Activated T-cell treated with anti-CD3 and anti-CD28 coated beads for 24 hours (primary cell): ENCODE measurements at places on chromosomes 1 and 21.

GRCh38 chr21:45132841-45133573 is 58.6 kb downstream of the ADARB1 start:
- DNase-seq = no peak

DNA sequence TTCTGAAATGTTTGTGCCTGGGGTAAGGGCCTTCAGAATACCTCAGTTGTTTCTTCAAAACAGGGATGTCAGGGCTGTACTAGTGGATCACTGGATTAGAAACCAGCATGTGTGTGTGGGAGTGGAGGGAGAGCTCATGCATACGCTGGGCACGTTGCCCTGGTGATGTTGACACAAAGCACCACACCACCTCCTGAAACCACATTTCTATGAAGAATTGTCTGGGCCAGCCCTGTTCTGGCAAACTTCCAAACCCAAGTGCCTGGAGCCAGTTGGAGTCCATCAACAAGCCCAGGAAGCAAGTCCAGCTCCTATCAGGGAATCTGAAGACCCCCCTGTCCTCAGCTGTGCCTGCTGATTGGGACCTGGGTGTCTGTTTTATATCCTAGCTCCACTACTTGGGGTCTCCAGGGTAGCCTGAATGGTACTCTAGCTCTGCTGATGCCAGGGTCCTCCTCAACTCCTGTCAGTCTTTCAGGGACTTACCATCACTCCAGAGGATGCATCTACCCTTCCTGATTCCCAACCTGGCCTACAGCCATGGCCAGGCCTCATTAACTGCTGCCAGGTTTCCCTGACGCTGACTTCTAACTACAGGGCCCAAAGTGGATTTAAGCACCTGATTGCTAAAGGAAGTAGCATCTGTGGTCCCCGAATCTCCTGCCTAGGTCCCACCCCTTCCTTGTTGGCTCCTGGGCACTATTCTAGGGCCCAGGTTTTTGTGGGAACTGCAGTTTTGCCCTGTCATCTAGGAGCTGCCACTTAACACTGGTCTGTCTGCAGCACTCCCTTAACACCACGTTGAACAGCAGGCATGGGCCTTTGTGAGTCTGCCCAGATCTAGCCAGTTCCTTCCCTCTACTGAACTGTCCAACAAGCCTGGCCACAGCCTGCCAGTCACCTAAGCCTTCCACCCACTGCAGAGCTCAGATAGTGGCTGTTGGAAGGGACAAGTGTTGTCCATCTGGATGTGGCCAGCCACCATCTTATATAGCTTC is 45.5 kb downstream of the LPAR3 start:
- DNase-seq = no peak

GRCh38 chr1:27525296-27526272 is 35.6 kb upstream of the WASF2 start:
- peak; percentile 54 for DNase-seq

DNA sequence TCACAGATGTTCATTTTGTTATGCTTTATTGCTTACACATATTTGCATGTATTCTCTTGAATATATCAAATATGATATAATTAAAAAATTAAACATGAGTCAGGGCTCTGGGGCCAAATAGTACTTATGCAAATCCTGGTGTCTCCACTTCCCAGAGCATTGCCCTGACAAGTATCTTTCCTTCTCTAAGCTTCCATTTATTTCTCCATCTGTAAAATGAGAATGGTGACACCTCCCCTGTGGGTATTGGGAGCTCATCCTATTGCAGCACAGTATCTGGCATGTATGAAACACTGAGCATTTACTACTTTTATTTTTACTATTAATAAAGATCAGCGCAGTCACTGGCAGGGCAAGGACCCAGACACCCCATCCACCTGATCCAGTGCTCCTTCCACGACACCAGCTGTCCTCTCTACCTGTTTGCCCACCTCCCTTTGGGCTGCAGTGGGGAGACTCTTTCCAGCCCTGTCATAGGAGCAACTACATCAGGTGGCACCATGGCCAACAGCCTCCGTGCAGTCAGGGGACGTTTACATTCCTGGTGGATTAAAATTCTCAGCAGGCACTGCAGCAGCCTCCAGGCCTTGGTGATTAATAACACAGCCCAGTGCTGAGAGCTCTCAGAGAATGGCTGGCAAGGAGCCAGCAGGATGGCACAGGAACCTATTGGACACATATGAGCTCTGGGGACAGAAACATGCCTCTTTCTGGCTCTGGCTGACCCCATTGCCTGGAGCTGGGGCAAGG is 113.0 kb downstream of the DMRTB1 start:
- no peak for DNase-seq

- no peak for DNase-seq
Observed at GRCh38 chr1:228527596-228527995, 40.4 kb downstream of the RNF187 start.

GRCh38 chr1:26121854-26122773 is 10.5 kb downstream of the PDIK1L start:
- no peak for DNase-seq

DNA sequence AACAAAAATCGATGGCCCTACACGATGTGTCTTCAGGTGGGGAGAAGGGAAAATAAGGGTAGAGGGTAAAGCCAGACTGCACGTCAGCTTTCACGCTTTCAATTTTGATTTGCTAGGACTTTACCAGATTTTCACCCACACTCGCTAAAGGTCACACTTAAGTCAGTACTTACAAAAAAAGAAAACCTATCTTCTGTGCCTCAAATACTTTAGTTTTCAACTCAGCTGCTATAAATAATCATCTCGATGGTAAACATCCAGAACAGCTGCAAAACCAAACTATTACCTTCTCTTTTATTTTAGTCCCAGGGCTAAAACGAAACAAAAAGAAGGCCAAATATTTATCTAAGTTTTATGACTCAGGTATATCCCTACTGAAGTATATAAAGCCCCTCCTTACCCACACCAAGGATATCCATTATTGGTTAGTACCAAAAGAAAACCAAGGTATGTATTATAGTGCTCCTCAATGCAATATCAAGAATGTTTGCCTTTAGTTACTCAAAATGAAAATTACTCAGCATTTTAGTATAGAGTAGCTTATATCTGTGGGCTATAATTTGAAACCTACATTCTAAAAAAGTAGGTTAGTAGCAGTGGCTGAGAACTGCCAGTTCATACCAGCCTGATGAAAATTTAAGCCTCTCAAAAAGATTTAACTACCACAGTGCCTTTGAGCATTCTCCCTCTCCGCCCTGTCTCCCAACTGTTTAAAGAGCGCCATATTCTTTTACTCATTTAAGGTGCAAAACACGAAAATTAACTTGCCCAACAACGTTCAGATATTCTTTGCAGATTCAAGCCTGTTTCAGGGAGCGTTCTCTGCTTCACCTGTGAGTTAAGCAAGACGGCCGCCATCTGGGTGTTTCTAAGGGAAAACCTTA is 1.5 kb downstream of the CSDE1 start:
- no peak for DNase-seq

- peak; percentile 13 for DNase-seq
Observed at GRCh38 chr1:110672753-110673108, 2.0 kb downstream of the KCNA3 start.

DNA sequence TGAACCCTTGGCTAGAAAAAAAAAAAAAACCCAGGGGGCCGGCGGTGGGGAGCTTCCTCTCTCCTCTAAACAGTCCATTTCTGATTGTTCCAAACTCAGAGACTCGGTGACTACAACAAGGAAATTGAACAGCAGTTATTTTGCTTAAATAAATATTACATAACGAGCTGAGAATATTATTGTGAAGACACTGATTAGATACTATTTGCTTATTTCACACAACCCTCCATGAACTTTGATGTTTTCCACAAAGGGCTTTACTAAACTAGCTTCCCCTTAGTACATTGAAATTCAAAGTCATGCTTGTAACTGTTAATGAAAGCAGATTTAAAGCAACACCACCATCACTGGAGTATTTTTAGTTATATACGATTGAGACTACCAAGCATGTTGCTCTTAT is at the start of gene CFHR5:
Gene CFHR5 (plus strand): TSS at position 279 of the 400 bp plus-strand sequence. CDS start 109 bp downstream, at position 388.
- DNase-seq = no peak

- no peak for DNase-seq
Observed at GRCh38 chr1:17624611-17625233, 85.2 kb downstream of the ARHGEF10L start.

DNA sequence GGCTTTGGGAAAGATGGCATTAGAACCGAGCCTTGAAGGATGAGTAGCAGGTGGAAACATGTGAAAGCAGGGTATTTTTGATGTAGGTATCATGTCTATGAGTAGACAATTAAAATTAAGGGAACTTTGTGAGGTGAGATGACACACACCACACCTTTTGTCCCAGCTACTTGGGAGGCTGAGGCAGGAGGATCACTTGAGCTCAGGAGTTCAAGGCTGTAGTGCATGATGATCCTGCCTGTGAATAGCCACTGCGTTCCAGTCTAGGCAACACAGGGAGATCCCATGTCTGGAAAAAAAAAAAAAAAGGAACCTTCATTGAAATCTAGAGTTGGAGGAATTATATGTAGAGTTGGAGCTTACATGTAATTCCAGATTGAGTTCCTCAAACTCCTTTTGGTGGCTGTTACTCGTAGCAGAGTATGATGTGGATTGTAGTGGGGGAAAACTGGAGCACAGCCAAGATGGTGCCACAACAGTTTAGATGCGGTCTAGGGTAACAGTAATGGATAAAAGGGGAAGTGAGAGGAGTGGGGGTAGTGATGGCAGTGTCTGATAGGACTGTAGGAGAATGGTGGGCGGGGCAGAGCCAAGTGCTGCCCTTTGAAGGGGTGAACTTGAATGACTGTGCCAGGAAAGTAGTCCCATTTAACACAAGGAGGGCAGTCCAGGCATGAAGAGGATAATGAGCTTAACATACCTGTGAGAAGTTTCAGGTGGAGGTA is 17.4 kb downstream of the AK4 start:
- DNase-seq = no peak

GRCh38 chr1:246153796-246154212 is 353.3 kb downstream of the SMYD3 start:
- DNase-seq = no peak

- DNase-seq = peak; percentile 43
Observed at GRCh38 chr1:16215882-16216753, 3.7 kb upstream of the ARHGEF19 start.

DNA sequence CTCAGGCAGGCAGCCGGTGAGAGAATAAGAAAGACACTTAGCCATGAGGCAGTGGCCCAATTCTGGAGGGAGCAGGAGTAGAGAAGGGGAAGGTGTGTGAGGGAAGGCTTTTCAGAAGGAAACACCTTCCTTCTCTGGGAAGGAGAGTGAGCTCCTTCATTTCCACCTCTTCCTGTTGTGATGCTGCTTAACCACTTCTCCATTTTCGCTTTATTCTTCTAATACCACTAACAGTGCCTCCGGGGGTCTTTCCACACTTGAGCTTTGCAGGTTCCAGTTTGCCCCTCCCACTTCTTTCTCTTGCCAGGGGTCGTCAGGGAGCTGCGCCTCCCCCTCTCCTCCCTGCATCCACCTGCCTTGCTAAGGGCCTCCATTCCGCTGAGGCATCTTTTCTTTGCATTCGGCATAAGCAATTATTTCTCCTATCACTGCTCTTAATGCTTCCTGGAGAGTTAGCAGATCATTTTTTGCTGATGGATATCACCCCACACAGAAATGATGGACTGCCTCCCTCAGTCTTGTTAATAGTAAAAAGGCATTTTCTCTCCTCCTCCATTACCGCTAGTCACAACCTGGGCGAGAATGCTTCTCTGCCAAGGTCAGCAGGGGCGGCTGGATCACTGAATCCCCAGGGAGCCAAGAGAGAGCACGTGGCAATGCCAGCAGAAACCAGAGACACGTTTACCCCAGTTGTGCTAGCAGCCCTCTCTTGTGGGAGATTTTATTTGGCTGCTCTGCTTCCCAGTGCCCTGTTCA is 74.8 kb downstream of the ELAVL4 start:
- no peak for DNase-seq

DNA sequence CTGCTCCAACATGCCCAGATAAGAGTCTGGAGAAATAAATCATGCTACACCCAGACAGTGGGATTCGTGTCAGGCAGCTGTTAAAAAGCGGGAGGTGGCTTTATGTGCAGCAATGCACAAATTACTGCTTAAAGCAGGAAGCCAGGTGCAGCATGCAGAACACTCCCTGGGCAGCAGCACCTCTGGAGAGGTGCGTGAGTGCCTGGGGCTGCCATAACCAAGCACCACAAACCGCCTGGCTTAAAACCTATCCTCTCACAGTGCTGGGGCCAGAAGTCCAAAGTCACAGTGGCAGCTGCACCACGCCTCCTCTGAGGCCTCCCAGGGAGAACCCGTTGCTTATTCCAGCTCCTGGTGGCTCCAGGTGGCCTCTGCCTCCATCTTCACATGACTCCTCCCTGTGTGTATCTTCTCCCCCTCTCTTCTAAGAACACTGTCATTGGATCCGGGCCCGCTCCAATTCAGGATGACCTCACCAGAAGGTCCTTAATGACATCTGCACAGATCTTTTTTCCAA is 115.6 kb downstream of the SIK1 start:
- no peak for DNase-seq

DNA sequence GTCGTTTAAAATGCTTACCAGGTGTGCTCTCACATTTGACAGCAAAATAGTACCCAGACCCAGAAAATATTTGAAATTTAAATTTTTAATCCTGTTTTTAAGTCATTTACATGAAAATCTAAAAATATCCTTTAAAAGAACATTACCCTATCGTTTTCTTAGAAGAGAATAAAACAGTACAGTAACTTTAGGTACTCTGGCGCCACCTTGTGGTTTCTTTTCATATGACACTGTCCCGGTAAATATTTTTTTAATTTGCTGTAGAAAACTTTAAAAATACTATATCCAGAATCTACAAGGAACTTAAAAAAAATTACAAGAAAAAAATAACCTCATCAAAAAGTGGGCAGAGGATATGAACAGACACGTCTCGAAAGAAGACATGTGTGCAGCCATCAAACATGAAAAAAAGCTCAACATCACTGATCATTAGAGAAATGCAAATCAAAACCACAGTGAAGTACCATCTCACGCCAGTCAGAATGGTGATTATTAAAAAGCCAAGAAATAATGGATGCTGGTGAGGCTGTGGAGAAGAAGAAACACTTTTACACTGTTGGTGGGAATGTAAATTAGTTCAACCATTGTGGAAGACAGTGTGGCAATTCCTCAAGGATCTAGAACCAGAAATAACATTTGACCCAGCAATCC is 129.2 kb downstream of the RGS21 start:
- DNase-seq = peak; percentile 31

DNA sequence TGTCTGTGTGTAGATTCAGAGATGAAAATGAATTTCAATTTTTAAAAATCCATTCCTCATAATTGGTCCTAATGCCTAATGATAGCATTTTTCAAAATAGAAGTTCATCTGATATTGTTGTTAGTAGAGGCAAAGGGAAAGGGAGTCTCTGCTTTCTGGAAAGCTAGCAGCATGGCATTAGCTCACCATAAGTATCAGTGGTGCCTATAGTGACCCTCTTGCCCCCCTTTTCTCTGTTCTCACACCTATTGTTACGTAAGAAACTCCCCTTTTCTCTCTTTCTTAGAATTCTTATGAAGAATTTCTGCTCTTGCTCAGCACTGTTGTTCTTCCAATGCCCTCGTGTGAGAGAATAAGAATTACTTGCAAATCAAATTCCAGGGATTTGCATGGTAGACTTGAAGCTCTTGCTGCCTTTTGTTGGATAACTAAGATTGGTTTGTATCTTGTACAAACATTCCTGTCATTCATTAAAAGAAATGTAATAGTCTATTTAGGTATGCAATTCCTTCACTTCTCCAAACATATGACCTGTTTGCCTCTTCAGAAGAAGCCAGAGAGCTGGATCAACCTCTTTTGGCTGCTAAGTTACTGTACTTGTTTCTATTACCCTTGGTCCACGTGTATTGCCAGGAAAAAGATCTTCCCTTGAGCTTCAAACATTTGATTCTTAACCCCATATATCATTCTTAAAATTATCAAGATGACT is 69.2 kb upstream of the MAGI3 start:
- no peak for DNase-seq
